GM12864 (cell line): ENCODE measurements at places on chromosomes 12 and 14.

- DNase-seq, result no peak
These were observed 64.7 kb downstream of the PPP2R5E start for GRCh38 chr14:63478437-63478852.

DNA sequence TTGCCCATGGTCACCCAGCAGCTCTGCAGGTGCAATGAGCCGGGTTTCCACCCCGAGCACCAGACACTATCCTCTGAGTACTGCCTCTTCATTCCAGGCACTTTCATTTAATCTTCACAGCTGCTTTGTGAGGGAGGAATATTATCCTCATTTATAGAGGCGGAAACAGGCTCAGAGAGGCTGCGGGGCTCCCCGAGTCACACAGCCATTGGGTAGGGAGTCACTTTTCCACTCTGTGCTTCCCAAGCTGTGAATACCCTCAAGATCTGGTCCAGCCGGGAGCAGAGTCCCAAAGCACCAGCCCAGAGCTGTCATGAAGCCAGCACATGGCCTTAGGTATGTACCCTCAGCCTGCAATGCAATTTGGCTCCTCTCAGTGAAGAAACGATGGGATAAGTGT is 51.7 kb upstream of the RIN3 start:
- DNase-seq, result no peak

- DNase-seq, result no peak
These were observed 60.5 kb downstream of the SLC38A1 start for GRCh38 chr12:46208370-46208769.

- DNase-seq, result no peak
These were observed 73.8 kb downstream of the GPR135 start for GRCh38 chr14:59391388-59391787.

DNA sequence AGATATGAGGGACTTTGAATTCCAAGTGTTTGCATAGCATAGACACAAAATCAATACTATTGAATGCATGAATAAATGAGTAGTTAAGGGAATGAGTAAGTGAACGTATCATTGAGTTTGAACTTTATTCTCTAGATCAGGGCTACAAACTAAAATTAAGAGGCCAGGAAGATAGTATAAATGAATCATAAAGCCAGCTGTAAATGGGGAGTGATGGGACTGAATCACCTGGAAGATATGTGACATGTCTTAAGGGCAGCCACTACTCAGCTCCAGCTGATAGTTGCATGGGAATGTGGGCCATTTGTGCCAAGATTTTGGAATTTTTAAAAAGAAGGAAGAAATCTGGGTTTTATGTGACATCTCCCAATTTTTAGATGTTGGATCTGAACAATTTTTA is 229.9 kb downstream of the AKAP6 start:
- DNase-seq, result no peak

DNA sequence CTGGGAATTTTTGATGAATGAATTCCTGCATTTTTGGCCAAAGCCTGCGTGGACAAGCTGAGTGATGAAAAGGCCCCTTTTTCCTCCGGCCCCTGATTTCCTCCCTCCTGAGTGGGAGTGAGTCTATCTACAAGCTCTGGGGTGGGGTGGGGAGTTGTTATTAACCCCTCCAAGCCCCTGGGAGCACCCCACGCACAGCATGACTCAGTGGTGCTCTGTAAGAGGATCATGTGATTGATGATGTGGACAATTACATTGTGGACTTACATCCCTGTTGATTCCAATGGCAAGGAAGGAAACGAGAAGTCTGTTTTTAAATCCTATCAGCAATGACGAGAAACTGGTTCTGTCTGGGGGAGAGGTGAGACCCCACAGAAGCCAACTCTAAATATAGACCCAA is 5.1 kb upstream of the DLK1 start:
- DNase-seq, result no peak

GRCh38 chr12:5407034-5407856 is 24.7 kb upstream of the NTF3 start:
- no peak for DNase-seq

DNA sequence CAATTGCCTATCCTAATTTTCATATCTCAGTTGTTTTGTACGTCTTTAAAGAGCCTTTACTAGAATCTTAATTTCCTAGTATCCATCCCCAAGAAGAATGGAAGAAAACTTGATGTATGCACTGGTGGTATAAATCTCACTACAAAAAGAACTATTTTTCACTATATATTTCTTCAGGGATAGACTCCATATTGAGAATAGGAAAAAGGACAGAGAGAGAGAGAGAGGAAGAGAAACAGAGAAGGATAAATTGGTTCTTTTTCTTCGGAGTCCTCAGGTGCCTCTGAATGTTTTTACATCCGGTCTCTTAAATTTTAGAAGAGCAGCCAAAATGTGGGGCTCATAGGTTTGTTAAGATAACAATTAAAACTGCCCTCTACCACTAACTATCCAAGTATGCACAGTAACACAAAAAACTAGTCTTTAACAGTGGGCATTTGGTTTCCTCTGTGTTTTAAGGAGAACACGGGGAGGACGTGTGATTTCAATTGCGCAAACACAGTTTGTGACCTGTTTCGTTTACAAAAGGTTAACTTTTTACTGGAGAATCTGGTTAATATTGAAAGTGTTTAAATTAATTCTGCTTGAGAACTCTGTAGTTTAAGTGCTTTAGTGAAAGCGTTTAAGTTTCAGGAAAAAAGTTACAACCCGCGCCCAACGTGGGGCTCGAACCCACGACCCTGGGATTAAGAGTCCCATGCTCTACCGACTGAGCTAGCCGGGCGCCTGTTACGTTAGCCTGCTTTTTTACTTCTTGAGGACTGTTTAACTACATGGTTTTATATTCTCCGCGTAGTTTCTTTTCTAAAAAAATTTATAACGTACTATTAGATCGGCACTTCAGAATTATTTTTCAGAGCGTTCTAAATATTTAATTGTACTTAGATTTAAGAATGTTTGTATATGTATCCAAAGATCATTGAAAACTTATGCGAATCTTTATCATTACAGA is 5.1 kb upstream of the PSMA3 start:
- no peak for DNase-seq

DNA sequence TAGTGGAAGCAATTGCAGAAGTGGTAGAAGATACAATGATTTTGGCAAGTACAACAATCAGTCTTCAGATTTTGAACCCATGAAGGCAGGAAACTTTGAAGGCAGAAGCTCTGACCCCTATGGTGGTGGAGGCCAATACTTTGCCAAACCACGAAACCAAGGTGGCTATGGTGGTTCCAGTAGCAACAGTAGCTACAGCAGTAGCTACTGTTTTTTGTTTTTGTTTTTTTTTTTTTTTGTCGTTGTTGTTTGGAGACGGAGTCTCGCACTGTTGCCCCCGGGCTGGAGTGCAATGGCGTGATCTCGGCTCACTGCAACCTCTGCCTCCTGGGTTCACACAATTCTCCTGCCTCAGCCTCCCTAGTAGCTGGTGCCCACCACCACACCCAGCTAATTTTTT is 47.4 kb downstream of the IFNG-AS1 start:
- DNase-seq, result no peak

DNA sequence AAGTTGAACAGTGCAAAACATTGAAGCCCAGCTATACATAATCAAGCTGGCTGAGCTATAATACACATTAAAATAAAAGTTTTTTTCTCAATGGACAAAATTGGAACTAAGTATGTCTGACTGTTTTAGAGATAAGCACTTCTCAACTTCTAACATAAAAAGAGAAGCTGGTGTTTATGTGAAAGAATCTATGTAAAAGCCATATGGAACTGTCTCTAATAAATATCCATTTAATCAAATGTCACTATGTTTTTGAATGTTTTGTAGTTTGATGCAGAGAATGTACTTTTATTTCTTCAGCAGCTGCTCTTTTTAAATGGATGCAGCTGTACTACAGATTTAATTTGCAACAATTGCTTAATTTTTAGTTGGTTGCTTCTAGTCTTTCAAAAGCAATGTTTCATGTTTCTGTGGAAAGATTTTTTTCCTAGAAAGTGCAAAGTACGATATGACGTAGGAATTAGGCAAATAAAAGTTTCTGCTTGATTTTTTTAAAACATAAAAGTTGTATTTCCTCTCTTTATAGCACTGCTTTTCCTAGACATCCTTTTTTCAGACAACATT is 114.2 kb downstream of the PDE3A start:
- DNase-seq, result no peak

- no peak for DNase-seq
These were observed 129.3 kb upstream of the HIF1A start for GRCh38 chr14:61565836-61566536.

DNA sequence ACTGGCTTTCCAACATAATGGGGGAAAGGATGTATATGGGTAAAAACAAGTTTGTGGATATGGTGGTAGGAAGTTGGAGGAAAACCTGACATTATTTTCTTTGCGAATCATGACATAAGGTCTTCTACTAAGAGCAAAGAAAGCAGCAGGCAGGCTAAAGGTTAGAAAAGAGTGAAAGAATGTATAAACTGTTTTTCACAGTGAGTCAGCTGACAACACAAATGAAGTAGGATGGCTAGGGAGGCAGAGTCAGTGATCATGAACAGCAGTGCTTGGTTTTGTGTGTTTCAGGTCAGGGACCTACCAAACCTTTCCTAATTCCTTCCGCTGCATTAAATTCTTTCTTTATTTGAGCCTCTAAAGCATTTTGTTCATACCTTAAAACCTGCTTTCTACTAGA is 46.3 kb upstream of the CATSPERB start:
- no peak for DNase-seq

GRCh38 chr12:132046561-132046960 is 96.8 kb downstream of the EP400 start:
- no peak for DNase-seq

DNA sequence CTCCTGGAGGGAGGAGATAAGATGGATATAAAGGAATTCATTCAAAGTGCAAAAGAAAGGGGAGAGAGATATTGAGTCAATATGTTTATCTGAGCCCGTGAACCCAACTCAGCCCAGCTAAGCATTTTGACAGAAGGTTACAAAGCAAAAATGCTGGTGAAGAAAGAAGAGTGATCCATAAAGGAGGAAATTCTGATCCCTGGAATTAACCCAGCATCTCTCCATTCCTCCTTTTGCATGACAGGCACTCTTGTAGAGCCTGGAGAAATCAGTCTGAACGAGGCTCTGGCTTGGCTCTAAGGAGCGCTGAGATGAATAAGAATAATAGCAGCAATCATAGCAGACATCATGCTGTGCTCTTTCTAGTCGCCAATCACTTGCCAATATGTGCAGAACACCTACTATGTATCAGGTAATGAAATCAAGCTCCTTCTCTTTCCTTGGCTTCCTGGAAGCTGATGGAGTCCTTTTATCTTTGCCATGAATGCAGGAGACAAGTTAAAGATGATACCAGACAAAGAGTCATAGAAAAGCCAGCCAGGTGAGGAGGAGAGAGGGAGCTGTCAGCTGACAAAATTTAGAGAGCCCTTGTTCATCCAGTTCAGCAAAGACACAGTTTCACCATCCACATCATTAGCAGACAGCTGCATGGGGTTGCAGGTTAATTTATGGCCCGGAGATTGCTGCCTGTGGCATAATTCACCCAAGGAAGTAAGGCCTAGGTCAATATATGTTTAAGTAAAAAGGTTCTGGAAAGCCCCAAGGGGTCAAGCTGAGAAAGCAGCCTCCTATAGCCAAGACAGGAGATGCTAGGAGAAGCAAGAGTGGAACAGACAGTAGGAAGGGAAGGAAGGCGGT is 476.5 kb upstream of the TBX3 start:
- DNase-seq, result no peak

DNA sequence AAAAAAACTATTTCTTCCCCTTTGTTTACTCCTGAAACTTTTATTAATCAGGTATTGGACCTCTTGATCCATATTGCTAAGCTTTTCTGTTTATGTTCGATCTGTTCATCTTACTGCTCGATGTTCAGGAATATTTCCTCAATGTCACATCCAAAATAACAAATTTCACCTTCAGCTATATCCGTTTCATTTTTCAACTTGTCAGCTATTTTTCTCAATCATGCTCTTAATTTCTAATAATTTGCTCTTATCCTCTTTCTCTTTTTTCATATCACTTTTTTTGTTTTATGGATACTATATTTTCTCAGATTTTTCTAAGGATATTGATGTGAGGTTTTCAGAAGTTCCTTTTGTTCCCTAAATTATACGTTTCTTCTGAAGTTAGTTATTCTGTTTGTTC is 29.8 kb downstream of the SLC38A4 start:
- no peak for DNase-seq

- DNase-seq, result no peak
These were observed at the start of gene SPTB for GRCh38 chr14:64879635-64880220. SPTB (minus strand) TSS chr14:64879907; CDS start chr14:64823094, 56,813 bp downstream.

DNA sequence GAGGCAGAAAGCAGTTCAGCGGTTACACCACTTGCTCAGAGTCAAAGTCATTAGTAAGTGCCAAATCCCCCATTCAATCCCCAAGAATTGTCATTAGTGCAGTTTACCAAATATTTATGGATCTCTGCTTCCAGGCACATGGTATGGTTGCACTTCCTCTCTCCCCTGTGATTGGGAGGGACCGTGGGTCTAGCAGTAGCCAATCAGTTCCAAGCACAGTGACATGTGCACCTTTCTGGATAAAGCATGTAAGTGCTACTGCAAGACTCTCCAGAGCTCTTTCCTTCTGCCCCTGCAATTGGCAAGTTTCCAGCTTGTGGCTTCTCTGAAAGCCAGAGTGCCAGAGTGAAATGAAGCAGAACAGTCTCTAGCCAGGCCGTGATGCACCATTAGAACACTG is 85.3 kb upstream of the FLRT2 start:
- no peak for DNase-seq

- DNase-seq, result peak; percentile 71
These were observed 197.2 kb upstream of the PLEKHG7 start for GRCh38 chr12:92505254-92506231.

DNA sequence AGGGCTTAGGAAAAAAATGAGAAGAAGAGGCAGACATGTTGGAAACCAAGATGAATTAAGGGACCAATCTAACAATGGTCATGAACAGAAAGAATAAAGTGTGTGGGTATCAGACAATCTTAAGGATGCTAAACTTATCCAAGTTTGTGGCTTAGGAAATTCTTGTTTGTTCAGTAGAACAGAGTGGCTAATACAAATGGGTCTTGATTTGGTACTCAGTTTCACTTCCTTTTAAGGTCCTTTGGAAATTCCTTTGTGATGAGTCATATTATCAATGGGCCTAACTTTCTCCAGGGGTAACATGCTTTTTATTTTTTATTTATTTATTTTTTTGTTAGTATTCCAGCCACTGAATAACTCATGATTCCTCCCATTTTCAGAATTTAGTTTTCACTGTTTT is 1154.7 kb upstream of the FLRT2 start:
- DNase-seq, result no peak

GRCh38 chr14:99325591-99325990 is 53.6 kb upstream of the BCL11B start:
- DNase-seq, result no peak

DNA sequence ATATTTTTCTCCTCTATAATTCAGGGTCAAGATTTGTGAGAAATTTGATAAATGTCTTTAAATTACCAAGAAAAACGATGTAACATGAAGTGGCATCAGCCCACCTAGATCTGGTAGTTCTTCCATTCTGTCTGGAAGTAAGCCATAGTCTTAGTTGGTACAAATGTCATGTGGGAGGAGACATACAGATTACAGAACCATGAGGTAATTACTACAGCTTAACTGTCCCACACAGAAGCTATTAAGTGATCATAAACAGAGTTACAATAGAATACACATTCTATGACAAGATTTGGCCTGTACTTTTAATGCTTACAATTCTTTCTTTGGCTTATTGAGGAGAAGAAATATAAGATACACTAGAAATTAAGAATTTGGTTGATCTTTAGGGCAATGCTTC is 13.7 kb upstream of the SIX1 start:
- DNase-seq, result no peak
